ENCODE measurements at places on chromosomes 11 and 22.
A peak's percentile ranks its signal among the peaks of the same experiment; 100 is the strongest.

DNA sequence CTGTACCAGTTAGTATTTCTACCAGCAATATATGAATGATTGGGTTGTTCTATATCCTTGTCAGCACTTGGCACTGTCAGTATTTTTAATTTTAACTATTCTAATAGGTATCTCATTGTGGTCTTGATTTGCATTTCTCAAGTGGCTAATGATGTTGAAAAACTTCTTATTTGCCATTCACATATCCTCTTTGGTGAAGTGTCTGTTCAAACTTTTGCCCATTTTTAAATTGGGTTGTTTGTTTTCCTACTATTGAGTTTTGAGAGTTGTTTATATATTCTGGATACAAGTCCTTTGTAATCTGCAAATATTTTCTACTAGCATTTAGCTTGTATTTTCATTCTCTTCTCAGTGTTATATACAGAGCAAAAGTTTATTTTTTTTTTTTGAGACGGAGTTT is 82.1 kb downstream of the CSTPP1 start:
- no peak for DNase-seq

DNA sequence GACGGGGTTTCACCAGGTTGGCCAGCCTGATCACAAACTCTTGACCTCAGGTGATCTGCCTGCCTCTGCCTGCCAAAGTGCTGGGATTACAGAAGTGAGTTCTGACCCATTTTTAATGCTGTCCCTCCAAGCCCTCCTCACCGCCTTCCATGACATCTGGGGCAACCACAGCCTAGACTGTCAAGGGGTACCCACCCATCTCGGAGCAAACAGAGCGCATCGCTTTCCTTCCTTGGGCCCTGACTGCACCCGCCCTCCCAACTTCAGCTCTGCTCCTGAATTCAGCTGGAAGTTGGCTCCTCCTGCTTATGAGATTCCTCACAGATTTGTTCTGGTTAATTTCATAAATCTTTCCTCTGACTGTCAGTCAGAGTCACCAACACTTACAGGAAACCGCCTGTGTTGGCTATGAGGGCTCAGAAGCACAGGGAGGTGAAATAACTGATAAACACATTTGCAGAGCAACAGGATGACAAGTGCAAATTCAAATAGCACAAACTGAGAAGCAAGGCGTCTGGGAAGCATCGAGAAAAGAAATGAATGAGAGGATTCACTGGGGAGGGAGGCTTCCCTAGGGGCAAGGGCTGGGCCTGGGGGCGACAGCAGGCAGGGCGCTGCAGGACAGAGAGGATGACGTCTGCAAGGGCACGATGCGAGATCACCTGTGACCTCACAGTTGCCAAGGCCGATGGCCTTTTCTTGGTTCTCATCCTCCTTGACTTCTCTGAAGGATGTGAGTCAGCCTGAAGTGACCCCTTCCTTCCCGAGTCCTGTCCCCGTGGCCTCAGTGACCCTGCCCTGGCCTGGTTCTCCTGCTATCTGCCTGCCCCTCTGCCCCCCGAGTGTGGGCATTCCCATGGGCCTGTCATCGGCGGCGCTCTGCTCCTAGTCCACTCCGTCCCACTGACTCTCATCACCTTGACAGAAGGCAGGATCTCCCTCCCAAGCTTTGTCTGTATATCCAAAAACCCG is 6.1 kb downstream of the IFT27 start:
- DNase-seq, result no peak

DNA sequence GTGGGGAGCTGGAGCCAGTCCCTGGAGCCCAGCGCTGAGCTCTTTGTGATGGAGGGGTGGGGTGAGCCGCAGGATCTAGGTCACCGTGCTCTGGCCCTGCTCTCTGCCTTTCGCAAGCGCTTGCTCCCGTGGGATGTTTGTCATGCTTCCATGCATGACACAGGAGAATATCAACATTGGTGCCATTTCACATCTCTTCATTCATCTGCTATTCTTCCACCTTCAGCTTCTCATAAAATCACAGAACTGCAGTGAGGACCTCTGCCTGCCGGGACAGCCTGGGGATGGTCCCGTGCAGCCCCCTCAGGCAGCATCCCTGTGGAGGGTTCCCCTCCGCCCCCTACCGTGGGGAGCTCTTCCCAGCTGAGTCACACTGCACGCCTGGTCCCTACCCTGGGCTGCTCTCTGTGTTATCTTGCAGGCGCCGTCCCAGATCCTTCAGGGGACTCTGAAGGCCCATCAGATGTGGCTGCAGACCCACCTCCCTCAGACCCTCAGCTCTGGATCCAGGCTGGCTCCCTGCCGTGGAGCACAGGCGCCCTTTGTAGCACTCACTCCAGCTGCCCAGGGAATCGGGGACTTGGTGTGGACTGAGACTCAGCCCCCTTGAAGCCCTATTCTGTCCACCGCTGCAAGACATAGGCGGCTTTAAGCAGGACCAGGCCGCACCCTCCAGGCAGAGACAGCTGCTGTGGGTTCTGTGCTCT is 5.1 kb upstream of the SEPTIN5 start:
- DNase-seq, result no peak

DNA sequence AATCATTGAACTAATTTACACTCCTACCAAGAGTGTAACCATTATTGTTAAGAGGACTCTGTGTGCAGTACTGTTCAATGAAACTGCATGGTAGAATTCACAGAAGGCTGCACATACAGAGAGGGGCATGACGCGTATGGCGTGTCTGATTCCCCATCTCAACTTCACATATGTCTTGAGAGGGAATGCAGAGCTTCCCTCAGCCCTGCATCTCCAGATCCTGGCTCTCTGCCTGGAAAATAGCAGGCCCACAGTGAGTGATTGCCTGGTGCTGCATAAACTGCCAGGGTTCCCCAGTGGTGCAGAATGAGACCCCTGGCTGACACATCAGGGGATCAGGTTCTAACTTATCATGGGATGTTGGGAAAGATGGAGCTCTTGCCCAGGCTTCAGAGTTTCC is 260.2 kb upstream of the ISX start:
- no peak for DNase-seq

DNA sequence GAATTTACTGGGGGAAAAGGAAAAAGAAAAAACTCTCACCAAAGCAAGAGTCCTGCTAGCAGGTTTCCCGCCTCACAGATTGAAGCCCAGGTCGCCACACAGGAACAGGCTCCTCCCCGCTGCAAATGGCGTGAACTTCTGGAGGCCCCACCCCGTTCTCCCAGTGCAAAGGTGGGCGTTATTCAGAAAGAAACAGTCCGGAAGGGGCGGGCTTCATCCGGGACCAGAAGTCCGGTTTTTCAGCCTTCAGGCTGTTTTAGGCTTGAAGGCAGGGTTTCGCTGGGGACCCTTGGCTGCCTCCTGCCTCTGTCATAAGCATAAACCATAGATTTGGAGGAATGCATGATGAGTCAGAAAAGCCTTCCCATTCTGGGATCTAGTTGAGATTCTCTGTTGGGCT is 148.3 kb upstream of the POU2AF2 start:
- no peak for DNase-seq

DNA sequence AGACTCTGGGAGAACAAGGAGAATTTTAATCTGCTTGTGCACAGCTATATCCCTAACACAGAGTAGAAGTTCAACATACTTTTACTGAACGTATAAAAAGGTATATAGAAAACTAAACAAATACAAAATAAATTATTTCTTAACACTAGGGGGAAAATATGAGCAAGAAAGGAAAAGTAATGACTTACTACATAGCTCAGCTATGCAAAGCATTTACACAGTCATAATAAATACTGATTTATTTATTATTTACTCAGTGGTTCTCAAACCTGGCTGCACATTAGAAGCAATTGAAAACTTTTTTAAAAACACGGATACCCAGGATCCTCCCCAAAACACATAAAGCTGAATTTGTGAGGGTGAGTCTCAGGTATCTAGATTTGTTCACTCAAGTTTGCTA is 182.5 kb downstream of the TTC28 start:
- no peak for DNase-seq

GRCh38 chr11:34344768-34345539 is 12.9 kb downstream of the ABTB2 start:
- DNase-seq, result no peak

- no peak for DNase-seq
Observed at GRCh38 chr11:93032580-93032979, 63.1 kb downstream of the MTNR1B start.

DNA sequence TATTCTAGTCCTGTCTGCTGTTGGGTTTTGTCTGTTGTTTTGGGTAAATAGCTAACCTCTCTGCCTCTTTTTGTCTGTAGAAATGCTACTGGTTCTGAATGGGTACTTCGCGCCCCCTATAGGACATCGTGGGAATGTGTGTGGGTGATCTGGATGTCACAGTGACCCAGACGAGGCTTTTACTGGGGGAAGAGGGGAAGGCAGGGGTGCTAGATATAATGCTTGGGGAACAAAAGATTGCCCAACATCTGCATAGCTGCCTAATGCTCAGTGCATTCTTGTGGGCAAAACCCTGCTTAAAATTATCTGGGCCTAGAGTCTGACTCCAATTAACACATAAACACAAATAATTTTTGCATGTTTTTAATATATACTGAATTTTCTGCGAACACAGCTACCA is 57.7 kb downstream of the BMAL1 start:
- DNase-seq, result peak; percentile 57

- DNase-seq, result no peak
Observed at GRCh38 chr11:77090373-77091111, 12.1 kb upstream of the OMP start.

GRCh38 chr22:22479999-22480532 is 28.5 kb downstream of the ZNF280B start:
- DNase-seq, result no peak

GRCh38 chr11:23192256-23192655 is 332.0 kb upstream of the CCDC179 start:
- DNase-seq, result no peak

- DNase-seq, result no peak
Observed at GRCh38 chr22:34608540-34609115, 457.3 kb upstream of the ISX start.

GRCh38 chr11:110433393-110434333 is 3.9 kb downstream of the FDX1 start:
- no peak for DNase-seq

- no peak for DNase-seq
Observed at GRCh38 chr11:1750840-1751530, 590 bp upstream of the IFITM10 start.

DNA sequence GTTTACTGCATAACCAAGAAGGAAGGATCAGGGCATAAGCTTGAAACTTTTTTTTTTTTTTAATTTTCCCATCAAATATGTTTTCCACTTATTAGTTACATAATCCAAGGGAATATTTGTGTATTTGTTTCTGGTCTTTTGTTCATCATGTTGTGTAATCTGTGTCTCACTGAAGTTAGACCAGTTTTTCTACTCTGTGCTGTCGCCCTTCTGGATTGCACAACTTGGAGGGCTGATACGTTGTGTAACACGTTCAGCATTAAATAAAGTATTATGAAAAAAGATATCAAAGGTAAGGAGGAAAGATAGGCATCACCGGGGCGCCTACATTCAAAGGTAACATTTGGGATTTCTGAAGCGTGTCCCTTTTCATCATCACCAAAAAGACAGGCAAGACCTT is 3.3 kb upstream of the E2F8 start:
- DNase-seq, result no peak

- DNase-seq, result no peak
Observed at GRCh38 chr22:33381531-33382406, 323.6 kb upstream of the SYN3 start.

GRCh38 chr11:74366576-74366975 is 31.7 kb downstream of the PGM2L1 start:
- no peak for DNase-seq

GRCh38 chr11:82750643-82751139 is 17.0 kb upstream of the FAM181B start:
- no peak for DNase-seq

DNA sequence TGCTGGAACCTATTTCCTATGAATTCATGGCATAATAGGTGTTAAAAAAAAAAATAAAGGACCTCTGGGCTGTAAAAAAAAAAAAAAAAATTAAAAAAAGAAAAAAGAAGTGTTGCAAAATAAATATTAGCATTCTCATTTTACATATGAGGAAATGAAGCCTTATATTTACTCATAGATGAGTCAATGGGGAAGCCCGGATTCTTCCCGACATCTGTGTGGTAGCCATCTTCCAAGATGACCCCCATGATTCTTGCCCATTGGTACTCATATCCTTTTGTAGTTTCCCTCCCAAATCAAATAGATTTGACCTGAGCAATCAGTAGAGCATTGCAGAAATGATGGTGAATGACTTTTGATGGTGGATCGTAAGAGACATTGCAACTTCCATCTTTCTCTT is 3.0 kb upstream of the SWAP70 start:
- DNase-seq, result no peak

GRCh38 chr11:109821511-109821910 is 271.7 kb upstream of the ZC3H12C start:
- no peak for DNase-seq

DNA sequence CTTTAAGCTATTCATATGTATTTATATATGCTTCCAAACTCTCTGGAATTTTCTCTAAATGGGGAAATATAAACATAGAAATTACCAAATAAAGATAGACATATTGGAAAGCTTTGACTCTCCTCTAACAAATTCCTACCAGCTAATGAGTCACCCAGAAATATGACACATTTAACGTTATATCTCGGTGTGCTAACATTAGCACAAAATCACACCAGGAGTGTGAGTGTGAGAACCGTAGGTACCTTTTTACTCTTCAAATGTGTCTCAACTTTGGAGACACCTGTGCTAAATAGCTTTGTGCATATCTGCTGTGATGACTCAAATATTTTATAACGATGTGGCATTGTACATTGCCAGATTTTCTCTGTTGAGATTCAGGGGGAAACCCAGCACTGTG is 714.4 kb downstream of the METTL15 start:
- no peak for DNase-seq

GRCh38 chr11:36363361-36364268 is 67.5 kb downstream of the PRR5L start:
- DNase-seq, result no peak

DNA sequence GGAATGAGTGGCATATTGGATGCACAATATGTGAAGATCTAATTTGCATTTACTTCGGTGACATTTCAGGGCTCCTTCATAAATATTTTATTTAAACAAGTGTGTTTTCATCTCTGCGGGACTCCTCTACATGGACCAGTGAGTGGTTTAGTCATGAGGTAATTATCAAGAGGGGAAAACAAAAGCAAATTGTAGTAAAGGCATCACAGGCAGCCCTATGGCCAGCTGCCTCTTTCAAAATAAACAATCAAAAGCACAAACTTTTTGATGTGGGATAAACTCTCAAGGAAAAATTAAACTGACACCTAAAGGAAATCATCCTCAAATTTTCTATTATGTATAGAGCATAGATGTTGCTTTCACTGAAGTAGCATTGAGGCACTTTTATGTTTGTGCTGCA is 6.0 kb downstream of the SYT9 start:
- no peak for DNase-seq

Data from stimulated activated CD8-positive, alpha-beta memory T cell treated with anti-CD3 and anti-CD28 coated beads, Interleukin-7, amount 100 ng/mL, for 48 hours (primary cell).